ENCODE measurements at places on chromosomes 4 and X.

- no peak for DNase-seq
Observed at GRCh38 chr4:53043055-53043454, 180.9 kb downstream of the RASL11B start.

DNA sequence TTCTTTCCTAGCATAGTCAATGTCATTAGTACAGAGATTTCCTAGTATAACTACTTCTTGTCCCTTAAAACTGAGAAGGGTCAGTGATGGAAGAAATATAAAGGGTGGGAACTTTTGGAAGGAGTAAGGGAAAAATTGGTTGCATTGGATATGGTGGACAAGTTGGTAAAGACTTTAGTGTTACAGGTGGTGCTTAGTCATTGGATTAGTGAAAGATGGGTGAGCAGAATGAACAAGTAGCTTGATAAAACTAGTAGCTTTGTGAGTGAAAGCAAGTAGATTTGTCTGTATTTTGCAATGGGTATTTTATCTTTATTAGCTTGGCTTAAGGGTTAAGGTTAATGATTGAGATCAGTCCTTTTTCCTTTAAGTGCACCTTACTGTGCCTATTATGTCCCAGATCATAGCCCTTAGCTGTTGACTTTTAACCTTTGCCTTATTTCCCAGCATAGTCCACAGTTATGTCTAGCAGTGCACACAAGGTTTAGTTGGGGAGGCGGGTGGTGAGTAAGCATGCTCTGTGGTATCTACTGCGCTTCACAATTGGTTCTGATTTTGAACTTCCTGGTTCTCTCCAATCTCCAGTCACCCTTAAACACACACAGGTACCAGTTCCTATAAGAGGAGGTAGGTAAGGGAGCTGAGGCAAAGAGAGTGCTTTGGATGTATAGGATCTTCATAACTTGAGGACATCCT, 9.5 kb downstream of the WDR44 start:
- no peak for DNase-seq

GRCh38 chrX:53483838-53484405, 49.8 kb upstream of the HSD17B10 start:
- DNase-seq = no peak

DNA sequence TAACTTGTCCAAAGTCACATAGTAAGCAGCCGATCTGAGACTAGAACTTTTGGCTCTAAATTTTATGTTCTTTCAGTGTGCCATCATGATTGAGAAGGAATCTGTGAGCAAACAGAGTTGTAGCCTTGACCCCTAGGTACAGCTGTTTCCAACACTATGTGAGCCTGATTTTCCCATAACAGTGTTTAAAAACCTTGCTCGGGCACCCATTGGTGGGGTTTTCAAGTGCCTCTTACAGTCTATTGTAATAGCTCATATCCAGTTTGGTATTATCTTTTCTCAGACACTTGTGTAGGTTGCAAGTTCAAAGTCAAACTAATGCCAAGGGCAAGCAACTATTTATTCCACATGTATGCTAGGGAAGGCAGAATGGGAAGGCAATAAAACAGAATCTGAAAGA, 467.9 kb downstream of the INPP4B start:
- DNase-seq = no peak

GRCh38 chr4:158778156-158778711, 9.4 kb downstream of the FNIP2 start:
- DNase-seq = no peak

DNA sequence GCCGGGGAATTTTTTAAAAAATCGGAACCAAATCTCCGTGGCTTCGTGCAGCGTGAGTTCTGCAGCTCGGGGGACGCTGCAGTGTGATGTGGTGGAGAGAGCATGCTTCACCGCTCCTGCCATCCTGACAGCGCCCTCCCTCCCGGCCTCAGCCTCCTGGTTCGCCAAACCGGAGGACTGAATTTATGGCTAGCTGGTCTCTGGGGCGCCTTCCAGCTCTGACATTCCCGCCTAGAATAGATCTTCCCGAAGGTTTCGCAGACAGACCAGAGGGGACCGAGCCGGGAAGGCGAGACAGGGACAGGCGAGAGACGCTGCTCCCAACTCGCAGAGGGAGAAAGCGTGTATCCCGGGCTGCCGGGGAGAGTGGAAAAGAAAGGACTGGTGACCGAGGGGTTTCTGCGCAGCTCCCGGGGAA, 25.9 kb downstream of the HOPX start:
- no peak for DNase-seq

DNA sequence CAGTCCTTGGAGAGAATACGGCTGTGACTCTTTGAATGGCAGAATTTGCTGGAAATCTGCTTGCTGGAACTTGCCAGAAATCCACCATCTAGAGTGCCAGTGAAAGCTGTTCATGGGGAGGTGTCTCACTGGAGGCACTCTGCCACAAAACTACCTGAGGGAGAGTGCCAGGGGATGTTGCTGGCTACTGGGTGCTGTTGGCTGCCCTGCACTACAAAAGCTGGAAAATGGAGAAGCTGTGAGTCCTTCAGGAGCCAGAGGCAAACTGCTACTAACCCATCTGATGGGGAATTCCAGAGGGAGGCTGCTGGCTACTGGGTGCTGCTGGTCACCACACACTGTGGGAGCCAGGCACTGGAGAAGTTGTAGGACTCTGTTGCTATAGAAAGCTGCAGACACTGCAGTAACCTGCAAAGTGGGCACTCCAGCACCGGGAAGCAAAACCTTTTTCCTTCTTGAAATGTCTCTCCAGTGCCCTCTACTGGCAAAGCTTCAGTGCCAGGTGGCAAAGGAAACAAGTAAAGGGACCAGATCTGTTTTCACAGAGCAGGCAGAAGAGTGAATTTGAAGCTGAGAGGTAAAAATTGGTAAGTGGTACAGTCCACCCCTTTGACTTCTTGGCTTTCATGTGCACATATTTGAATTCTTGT, 47.8 kb upstream of the HSD17B10 start:
- no peak for DNase-seq

GRCh38 chrX:12610079-12610478, 181.1 kb upstream of the PRPS2 start:
- DNase-seq = no peak

Data from left renal pelvis (tissue), 4 donors.